ENCODE measurements at places on chromosomes 3 and 15.
A peak's percentile ranks its signal among the peaks of the same experiment; 100 is the strongest.

DNA sequence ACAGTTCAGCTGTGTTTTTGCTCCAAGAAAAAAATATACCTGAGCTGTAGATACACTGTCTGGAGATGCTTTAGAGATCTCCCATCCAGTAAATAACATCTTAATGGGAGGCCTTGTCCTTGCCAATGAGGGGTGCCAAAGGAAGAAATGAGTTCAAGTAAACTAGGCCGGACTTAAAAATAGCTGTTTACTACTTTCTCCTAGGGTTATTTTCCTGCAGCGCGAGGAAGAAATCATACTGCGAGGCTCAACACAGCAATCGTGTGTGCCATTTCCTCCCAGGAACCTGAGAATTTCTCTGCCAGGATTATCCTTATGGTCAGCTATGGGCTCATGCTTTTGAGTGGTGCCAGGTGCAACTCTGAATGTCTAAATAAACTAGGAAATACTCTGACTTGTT is 71.9 kb downstream of the CMTM8 start:
- DNase-seq, result no peak

DNA sequence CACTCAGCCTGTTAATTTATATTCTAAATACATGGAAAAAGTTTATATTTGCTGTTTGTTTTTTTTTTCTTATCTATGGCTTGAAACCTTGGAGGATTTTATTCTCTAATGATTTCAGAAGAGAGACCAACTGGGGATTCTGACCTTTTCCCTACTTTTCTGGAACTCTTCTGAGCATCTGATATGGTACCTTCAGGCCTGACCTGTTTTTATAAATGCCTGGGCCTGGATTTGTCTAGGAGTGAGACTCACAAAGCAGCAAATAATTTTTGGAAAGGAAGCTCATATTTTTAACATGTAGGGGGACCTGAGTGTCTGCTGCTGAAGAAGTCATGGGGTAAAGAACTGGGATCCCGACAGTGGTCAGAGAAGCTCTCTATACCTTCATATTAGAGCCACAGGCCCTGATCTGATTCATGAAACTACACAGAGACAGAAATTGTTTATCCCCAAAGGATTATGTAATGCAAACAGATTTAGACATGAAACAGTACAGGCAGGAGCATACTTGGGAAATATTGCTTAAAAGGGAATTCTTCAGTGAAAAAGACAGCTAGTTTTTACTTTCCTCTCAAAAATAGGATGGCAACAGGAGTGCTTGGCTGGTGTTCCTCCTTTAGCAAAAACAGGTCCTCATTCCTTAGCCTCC is 15.9 kb downstream of the PPM1L start:
- no peak for DNase-seq

DNA sequence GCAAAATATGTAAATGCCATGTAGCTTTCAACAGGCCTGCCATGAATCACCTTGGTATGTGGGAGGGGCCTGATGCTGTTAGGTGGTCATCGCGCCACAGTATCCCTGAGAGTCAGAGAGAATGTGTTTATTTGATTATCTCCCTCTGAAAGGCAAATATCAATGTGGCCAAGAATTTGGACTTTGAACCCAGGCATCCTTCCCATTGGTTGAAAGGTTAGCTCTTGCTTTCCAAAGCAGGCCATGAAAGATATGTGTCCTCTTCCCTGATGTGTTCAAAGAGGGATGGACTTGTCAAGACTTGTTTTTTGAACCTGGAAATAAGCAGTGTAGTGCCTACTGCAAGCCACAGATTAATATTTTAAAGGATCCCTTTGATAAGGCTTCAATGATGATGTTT is 36.7 kb downstream of the SRP14 start:
- DNase-seq, result no peak

DNA sequence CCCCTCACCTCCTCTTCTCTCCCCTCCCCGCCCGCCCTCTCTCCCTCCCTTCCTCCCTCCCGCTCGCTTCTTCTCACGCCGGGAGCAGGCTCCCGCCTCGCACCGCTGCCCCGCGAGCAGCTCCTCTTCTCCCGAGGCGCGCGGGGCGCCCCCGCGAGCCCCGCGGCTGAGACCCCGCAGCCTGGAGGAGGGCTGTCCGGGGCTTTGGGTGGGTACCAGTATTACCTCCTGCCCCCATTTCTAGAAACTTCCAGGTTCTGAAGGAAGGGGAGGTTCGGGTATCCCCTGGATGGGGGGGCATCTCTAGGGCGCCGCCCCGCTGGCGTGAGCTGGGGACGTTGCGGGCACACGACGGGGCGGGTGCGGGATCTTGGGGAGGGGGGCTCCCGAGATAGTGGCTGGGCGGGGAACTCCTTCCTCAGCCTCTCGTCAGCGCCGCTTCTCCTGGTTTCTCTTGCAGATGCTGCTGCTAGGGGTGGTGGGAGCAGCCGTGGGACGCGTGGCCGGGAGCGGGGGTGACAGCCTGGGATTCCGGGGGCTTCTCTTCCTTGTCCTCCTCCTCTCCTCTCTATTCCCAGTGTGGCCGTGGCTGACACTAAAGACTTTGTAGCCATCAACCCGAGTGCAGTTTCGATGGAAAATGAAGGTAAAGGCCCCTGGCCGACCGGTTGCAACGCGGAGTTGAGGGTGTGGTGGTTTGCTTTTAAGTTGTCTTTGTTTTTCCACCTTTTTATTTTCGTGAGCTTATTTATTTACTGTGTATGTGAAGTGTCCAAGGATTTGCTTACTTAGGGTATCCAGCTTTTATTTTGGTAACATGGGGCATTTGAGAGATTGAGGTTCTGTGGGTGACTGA is 474 bp downstream of the ATP2C1 start:
- DNase-seq, result peak; percentile 25

GRCh38 chr3:65960087-65960486 is 78.6 kb downstream of the MAGI1 start:
- no peak for DNase-seq

DNA sequence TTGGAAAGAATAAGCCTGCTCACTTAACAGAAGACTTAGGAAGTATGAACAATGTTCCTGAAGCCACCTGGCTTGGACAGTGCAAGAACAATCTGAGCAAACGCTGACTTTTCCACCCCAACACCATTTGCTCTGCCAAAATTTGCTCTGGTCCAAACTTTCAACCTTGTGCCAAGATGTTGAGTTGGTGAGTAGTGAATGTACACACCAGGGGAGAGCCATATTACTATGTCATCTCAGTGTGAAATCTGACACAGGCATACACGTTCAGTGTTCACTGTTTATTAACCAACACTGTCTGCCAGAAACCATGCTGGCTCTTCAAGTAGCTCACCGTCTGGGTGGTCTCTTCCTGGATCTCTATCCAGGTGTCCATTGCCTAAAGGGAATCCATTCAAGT is 152.9 kb upstream of the LPP start:
- DNase-seq, result no peak

- no peak for DNase-seq
Measured at GRCh38 chr3:69934398-69934797, 65.1 kb upstream of the SAMMSON start.

- no peak for DNase-seq
Measured at GRCh38 chr15:22265056-22265945, 185.0 kb downstream of the OR4M2 start.
